Iris pigment epithelial cell (primary cell): ENCODE measurements at places on chromosomes 6 and 20.

- peak; percentile 72 for DNase-seq
Observed at GRCh38 chr6:28944412-28944865, 20.7 kb upstream of the TRIM27 start.

DNA sequence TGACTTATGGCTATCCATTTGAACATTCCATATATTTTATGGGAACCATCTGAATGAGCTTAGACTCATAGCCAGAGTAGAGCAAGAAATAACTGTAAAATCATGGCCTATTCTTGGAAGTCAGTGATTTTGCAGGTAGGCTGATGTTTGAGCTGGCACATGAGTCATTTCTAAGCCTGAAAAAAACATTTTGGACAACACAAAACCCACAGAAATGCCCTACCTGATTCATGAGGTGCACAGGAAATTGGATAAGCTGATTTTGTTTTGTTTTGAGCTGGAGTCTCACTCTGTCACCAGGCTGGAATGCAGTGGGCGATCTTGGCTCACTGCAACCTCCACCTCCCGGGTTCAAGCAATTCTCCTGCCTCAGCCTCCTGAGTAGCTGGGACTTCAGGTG lies 443.0 kb downstream of the PKHD1 start:
- no peak for DNase-seq

GRCh38 chr6:33600761-33601160 lies 20.4 kb upstream of the ITPR3 start:
- DNase-seq: no peak

GRCh38 chr6:71254323-71254722 lies 34.3 kb upstream of the OGFRL1 start:
- DNase-seq: no peak

DNA sequence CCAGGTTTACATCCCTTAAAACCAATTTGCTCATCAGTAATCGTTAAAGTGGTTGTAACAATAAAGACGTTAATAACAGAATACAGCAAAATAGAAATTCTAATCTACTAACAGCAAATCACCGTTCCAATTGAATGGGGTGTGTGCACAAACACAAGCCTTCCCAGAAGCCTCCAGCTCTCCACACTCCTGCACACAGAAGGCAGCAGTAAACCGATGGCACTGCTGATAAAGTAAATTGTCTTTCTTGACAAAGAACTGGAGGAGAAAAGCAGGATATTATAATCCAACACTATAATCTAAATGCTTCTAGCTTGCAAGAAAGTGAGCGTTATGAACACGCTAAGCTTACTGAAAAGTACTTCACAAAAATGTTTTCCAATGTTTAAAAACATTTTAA lies 7.0 kb downstream of the ZNF217 start:
- DNase-seq: no peak

DNA sequence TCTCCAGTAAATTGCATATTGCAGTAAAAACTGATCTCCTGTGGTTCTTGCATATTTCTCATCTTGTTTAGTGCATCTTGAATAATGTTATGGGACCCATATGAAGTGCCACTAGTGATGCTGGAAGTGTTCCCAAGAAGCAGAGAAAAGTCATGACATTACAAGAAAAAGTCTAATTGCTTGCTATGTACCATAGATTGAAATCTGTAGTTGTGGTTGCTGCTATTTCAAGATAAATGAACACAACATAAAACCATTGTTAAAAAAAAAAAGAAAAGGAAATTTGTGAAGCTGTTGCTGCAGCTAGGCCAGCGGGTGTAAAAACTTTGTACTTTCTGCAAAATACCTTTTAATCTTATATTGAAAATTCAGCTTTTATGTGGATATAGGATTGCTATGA lies 304.5 kb downstream of the PHF3 start:
- DNase-seq: no peak

DNA sequence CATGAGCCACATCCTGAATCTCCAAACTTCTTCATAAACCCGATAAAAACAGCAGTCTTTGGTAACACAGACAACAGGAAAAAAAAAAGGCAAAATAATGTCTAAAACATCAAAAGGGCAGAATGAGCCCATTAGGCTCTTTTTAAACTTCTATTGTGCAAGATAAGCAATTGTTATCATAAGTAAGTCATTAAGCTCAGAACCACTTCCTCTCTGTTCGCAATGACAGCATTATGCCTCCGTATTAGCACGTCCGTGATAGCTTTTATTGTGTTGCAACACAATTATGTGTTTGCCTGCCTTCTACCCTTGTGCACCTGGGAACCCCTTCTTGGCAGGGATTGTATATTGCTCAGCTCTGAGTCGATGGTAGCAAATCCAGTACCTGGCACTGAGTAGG lies 147.1 kb downstream of the LRFN2 start:
- DNase-seq: no peak

GRCh38 chr6:136566851-136567250 lies 16.6 kb upstream of the MAP7 start:
- DNase-seq: no peak

GRCh38 chr6:18432619-18433018 lies 45.5 kb downstream of the RNF144B start:
- DNase-seq: no peak

DNA sequence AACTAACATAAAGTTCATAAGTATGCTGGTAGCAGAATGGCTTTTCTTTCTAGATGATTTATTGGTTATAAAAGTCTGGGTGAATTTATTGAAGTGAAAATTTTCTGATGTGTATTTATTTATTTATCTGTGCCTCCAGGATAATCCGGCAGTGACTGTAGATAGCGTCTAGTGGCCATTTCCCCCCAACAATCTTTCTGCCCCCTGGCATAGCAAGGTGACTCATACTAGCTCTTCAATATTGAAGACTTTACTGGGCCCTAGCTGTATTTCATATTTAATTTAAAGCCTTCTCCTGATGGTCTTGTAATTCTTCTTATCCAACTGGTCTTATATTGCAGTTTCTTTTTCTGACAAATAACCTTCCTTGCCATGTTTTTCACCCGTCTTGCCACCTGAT lies 154.1 kb upstream of the SGK1 start:
- DNase-seq: no peak

GRCh38 chr6:144857086-144857485 lies 572.0 kb downstream of the UTRN start:
- DNase-seq: no peak

DNA sequence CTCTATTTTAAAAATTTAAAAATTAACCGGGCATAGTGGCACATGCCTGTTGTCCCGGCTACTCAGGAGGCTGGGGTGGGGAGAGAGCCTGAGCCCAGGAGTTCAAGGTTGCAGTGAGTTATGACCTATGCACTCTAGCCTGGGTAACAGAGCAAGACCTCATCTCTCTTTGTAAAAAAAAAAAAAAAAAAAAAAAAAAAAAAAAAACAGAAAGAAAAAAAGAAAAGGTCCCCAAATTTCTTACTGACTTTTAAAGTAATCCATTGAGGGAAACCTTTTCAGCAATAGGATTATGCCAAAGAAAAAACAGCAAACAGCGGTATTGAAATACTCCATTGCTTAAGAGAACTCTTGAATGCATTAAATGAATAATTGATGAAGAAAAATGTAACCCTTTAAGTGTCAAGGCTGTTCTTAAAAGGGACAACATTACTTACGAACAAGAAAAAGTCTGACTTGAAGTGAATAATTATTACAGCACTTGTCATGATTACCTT lies 6.0 kb upstream of the DNAAF9 start:
- DNase-seq: no peak

DNA sequence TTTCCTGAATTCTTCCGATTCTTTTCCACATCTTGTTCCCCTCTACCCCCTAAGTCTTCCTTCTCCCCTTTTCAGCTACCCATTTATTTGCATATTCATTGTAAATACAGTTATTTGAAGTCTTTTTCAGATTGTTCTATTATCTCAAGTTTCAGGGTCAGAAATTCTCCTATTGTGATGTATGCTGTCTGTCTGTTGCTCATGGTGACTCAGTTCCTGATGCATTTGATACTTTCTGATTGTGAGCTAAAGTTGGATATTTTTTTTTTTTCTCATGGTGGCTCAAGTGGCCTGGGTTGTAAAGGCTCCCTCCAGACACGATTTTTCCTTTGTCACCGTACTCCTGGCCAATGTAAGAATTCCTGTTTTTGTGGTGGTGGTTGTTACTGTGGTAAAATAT lies 4.9 kb upstream of the PI16 start:
- DNase-seq: peak; percentile 86

DNA sequence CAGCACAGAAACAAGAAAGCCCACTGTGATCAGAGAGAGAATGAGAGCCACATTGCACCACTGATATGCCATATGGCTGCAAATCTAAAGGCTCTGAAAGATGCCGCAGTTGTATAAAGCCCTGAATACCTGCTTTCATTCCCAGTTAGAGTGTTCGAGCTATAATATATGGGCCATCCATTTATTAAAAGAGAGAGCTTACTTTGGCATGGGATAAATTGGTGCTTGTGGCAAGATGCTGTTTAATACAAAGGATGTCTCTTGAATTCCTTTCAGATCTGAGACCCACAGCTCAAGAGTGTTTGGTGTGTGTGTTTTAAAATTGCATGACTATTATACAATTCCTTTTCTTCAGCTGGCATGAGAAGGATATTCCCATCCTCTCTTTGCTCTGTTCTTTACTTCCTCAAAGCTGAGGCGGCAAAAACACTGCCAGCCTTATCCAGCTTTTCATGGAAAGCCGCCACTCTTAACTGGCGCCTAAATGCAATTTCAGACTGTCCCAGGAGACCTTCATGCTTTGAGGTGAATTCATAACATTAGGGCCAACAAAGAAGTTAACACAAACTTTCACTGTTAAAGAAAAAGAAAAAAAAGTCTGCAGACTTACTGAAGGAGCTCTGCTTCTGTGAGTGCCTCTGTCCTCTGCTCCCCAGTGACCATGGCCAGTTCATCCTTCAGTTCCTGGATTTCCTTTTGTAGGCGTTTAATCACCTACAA lies 147.6 kb downstream of the KIF6 start:
- no peak for DNase-seq

- DNase-seq: peak; percentile 46
Observed at GRCh38 chr20:54219751-54220426, 12.0 kb downstream of the PFDN4 start.

DNA sequence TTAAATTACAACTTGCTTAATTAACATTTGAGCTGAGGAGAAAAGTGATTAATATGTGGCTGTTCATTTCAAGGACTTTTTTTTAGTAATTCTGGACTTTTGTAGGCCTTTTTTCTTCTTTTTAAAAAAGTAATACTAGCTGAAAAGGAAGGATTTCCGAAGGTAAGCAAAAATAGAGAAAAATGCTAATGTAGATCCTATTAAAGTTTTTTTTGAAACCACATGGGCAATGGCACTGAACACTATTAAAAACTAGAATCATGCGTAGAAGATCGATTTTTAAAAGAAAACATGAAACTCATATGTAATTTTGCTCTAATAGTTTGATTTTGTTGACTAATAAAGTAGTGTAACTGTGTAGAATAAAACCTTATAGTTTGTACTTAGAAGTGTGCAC lies 2.4 kb downstream of the BAG2 start:
- DNase-seq: no peak
